Suppressor macrophage treated with lipopolysaccharide for 4 hours (primary cell): ENCODE measurements at places on chromosomes 16 and 17.

- no peak for DNase-seq
These were observed 11.1 kb downstream of the BPTF start for GRCh38 chr17:67836205-67836987.

DNA sequence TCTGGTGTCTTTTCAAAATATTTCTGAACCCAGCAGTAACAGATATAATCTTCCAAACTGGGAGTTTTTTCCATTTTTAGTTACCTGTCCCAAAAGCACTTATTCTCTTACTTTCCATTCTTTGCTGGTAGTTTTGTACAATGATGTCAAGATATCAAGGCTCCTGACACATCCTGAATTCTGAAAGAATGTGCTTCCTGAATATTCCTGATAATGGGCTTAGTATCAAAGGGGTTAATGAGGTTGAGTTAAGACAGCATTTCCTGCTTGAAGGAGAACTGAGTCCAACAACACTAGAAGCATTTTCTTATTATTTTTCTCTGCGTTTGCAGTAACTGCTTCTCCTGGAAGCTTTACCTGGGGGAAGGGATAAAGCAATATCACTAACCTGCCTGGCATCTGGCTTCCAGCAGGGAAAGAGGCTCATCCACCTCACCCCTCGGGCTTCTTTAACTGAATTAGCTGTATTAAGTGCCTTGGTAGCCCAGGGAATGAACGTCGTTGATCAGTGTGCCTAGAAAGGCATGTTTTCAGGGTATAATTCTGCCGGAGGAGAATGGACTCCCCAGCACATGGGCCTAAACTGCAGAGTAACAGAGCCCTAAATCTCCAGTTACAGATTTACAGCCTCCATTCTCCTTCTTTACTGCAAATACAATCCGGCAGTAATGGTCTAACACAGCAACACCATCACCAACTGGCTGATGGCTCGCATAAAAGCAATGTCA, 134.4 kb downstream of the SNX11 start:
- no peak for DNase-seq

DNA sequence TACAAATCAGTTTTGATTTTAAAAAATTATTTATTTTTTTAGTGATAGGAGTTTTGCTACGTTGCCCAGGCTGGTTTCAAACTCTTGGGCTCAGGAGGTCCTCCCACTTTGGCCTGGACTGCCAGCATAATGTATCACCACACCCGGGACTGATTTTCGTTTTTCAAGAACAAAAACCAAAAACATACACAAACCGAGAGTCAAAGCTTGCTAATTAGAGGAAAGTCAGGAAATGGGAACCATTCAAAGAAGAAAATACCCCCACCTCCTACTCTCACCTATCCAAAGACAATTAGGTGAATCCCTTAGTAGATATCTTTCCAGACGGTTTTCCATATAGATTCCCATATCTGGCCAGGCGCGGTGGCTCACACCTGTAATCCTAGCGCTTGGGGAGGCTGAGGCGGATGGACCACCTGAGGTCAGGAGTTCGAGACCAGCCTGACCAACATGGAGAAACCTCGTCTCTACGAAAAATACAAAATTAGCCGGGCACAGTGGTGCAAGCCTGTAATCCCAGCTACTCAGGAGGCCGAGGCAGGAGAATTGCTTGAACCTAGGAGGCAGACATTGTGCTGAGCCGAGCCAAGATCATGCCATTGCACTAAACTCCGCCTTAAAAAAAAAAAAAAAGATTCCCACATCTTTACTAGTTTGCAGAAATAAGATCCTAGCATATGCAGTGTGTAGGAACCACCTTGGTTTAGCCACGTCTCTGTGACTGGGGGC, 883 bp upstream of the SPN start:
- DNase-seq, result peak; percentile 59

DNA sequence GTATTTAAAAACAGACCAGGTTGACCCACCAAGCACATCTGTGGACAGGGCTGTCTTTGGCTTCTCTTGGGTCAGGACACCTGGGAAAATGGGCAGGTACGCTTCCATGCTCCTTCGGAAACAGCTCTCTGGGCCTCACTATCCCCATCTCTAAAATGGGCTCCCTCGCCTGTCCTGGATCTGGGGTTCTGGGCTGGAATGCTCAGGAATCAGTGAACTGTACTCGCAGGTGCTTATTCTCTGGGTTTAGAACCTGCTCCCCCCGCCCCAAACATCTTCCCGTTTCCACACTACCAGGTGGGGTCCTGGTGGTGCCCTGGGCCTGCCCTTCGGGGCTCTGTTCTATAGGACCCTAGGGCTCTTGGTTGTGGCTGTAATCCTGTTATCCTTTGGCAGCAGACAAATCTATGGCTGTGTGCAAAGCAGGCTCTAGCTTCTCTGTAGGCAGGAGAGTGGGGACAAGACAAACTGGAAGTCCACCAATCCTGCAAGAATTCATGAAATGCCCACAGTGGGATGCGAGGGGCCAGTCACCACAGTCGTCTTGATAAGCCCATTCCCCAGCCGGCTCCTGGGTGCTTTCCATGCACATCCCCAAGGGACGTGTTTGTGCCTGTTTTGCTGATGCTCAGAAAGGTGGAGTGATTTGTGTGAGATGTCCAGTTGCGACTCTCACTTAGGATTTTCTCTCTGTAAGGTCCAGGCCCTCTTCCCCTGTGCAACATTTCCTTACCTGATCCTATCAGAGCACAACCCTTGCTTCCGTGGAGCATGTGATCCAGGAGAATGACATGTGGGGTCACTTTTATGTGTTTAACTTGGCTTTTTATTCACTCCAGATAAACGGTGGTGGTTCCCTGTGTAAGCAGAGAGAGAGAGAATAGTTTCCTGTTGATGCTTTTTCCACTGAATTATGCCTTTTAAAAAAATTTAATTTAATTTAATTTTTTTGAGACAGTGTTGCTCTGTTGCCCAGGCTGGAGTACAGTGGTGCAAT, 37.2 kb downstream of the HAPSTR1 start:
- DNase-seq, result no peak

DNA sequence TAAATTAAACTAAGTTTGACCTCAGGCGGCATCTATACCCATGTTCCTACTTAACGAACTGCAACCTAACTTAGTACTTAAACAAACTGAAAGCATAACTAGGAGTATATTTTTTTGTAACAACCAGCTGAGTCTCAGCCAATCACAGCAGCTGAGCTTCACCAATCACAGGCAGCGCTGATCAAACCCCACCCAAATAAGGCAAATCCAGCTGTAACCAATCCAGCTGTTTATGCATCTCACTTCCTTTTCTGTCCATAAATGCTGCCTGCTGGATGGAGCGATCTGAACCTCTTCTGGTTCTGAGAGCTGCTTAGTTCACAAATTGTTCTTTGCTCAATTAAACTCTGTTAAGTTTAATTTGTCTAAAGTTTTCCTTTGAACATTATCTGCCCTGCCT, 131.3 kb downstream of the PMP22 start:
- DNase-seq, result no peak

- no peak for DNase-seq
These were observed 2.1 kb downstream of the TRAF4 start for GRCh38 chr17:28745786-28746411.

- DNase-seq, result no peak
These were observed 9.4 kb upstream of the CMTM4 start for GRCh38 chr16:66705790-66706505.

DNA sequence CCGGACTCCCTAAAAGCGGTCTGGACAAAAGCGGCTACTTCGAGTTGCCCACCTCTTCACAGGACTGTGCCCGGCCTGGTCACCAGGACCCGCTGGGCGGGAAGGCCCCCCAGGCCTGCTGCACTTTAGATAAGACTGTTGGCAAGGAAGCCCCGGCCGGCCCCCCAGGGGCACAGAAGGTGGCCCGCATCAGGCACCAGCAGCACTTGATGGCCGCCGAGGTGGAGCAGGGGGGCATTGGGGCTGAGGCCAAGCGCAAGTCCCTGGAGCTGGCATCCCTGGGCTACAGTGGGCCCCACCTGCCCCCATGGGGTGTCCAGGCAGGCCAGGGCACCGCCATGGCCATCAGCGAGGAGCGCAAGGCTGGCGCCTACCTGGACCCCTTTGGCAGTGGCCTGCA, 47.5 kb downstream of the BAHCC1 start:
- DNase-seq, result no peak

GRCh38 chr16:22969567-22969966, 155.6 kb downstream of the HS3ST2 start:
- DNase-seq, result no peak

DNA sequence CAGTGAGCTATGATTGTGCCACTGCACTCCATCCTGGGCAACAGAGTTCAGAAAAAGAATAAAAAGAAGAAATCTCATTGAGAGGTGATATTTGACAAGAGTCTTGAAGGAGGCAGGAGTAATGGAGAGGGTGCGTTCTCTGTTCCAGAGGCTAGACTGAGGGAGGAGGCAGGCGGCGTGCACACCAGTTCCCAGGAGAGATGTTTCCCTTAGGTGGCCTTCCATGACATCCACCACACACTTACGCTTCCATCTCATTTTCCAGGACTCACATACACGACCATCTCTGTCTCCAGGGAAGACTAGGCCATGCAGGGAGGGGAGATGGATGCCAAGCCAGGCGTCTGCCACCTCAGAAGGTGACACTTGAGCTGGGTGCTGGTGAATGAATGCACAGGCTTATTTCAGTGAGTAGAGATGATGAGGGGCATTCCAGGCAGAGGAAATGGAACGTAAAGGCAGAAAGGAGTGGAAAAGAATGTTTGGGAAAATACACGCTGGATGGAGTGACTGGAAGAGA, 25.3 kb upstream of the N4BP1 start:
- no peak for DNase-seq

GRCh38 chr16:69324013-69324531, 6.3 kb downstream of the PDF start:
- peak; percentile 30 for DNase-seq

DNA sequence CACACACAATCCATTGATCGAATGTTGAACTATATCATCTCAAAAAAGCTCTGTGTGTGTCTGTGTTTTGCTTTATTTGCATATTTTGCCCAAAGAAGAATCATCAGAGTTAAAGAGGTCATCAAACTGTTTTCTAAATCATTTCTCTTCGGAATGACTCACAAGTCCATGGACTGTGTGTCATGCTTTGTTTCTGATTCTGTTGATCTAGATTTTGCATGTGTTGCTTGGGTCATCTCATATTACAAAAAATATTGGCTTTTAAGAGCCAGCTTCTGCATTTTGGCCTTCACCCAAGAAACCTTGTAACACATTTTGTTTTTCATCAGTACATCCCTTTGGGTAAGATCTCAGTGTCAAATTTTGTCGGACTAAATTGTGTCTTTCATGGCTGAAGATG, 471.2 kb upstream of the HSBP1 start:
- peak; percentile 19 for DNase-seq

DNA sequence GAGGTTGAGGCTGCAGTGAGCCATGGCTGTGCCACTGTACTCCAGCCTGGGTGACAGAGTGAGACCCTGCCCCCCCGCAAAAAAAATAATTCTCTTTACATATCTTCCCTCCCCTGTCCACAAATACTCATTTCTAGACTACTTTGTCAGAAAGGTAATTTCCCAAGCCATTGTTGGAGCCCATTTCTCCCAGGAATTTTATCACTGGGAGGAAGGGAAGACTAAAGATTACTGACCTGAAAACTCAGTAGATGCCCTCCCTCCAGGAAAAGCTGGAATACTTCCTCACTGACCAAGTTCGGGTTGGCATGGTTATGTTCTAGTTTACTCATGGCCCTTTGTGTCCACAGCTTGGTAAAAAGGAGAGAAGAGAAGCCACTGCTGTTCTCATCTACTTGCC, 4.1 kb downstream of the CALCOCO2 start:
- no peak for DNase-seq

GRCh38 chr16:46973996-46974324, 486 bp upstream of the DNAJA2 start:
- no peak for DNase-seq

GRCh38 chr16:72426386-72426785, 254.4 kb upstream of the PMFBP1 start:
- no peak for DNase-seq

- DNase-seq, result no peak
These were observed 11.8 kb downstream of the ADGRG3 start for GRCh38 chr16:57679767-57680482.

DNA sequence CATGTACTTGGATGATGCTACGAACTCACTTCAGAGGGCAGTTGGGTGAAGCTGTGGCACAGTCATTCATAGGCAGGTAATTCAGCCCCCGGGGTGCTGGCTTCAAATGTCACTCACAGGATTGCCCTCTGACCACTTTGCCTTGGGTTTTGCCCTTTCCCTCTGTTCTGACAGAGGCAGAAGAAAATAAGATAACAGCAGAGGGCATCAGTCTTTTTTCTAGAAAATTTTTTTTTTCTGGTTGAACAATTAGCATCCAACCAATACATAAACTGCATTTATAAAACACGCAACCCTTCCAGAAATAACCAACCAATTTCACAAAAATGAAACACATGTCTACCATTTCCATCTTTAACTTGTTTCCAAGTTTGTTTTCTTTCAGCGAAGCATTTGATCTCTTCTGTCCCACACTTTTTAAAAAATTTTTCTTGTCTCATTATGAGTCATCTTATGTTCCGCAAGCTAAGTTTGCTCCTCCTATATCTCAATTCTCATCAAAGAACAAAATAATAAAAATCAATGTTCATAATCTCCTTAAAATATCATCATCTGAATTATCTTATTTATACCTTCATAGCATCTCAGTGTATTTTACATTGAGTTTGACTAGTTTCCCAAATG, 15.6 kb downstream of the NACA2 start:
- no peak for DNase-seq

- no peak for DNase-seq
These were observed 67.1 kb downstream of the ABCC1 start for GRCh38 chr16:16016388-16016964.

GRCh38 chr17:31052187-31052889, 42.4 kb upstream of the NF1 start:
- DNase-seq, result peak; percentile 73

DNA sequence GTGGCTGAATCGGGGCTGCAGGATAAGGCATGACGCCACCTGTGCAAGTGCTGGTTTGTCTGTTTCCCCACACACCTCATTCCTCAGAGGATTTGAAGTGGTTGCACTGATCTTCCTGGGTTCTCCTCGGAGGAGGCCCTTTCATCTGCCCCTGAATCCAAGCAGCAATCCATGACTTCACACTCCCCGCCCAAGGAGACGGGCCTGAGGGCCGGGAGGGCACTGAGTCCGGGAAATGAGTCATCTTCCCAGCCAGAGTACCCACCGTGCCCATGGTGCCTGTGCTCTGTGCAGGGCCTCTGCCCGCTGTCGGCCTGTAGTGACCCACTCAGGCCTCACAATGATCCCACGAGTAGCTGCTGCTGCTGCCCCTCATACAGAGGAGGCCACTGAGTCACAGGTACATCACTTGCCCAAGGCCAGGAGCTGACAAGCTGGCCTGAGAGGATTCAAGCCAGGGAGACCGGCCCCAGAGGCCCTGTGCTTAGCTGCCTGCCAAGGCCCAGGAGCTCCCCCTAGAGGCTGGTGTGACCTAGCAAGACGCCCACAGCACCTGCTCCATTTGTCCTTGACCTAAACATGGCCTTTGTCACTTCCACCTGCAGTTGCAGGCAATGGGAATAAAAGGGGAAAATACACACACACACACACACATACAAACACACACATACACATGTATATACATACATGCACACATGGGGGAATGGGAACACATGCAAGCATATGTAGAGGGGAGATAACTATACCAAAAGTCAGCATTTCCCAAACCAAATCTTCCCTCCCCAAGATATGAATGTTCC, 240.0 kb downstream of the C16orf95 start:
- peak; percentile 79 for DNase-seq

GRCh38 chr17:77414811-77415400, 274.1 kb downstream of the SEC14L1 start:
- no peak for DNase-seq
